ENCODE measurements at places on chromosomes 5 and 9.

DNA sequence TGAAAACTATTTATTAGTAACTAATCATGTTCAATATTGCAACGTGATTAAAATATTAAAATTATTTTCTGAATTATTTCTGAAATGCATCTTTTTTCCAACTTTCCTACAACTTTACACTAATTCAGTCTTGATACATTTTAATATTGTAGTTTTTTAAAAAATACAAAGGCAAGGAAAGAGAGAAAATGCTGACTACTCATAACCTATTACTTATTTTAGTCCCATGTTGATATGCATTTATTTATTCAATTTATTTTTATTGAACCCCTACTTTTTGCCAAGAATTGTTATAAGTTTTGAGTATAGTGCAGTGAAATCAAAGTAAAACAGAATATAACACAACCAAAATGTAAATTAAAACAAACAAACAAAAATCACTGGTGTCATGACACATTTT, 978.2 kb downstream of the CDH9 start:
- DNase-seq = no peak
- no peak overlapping the region for H3K27ac ChIP-seq
- no peak overlapping the region for H3K4me3 ChIP-seq
- H3K4me1 ChIP-seq = no peaks in the 10 kb centered on the region
- no peaks in the 10 kb centered on the region for H3K36me3 ChIP-seq

- DNase-seq = no peak
- H3K27me3 ChIP-seq = no peaks in the 10 kb centered on the region
- no peaks in the 10 kb centered on the region for H3K36me3 ChIP-seq
- no peak overlapping the region for H3K4me3 ChIP-seq
- no peaks in the 10 kb centered on the region for H3K4me1 ChIP-seq
- no peak overlapping the region for H3K27ac ChIP-seq
Measured at GRCh38 chr5:123813937-123814624, 302.1 kb downstream of the CSNK1G3 start.

GRCh38 chr5:125293223-125293622, 546.8 kb upstream of the ZNF608 start:
- H3K4me1 ChIP-seq = no peaks in the 10 kb centered on the region
- DNase-seq = no peak
- H3K27ac ChIP-seq = no peak overlapping the region
- no peaks in the 10 kb centered on the region for H3K27me3 ChIP-seq
- no peaks in the 10 kb centered on the region for H3K36me3 ChIP-seq
- H3K4me3 ChIP-seq = no peak overlapping the region

- no peak overlapping the region for H3K4me3 ChIP-seq
- H3K36me3 ChIP-seq = no peaks in the 10 kb centered on the region
- no peaks in the 10 kb centered on the region for H3K27me3 ChIP-seq
- DNase-seq = no peak
- H3K27ac ChIP-seq = peak overlapping the region; percentile 29
Measured at GRCh38 chr9:22065431-22066200, 56.5 kb upstream of the CDKN2B start.

DNA sequence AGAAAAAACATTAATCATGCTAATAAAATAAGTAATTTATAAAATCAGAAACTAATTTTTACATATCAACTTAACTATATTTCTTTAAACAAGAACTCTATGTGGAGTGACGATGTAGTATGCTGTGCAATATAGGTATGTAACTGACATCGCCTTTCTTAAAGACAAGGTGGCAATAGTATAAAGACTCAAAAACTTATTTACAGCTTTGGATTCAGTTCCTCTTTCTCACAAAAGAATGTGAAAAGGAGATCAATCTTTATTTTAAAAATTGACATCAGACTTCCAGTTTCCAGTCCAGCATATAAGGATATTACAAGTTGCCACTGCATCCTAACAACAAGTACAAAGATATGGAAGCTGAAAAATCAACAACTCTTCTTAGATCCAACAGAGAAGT, 260.3 kb downstream of the TRIM36 start:
- no peaks in the 10 kb centered on the region for H3K4me1 ChIP-seq
- H3K27ac ChIP-seq = no peak overlapping the region
- no peak for DNase-seq
- no peaks in the 10 kb centered on the region for H3K36me3 ChIP-seq

- H3K27ac ChIP-seq = no peak overlapping the region
- no peak for DNase-seq
- H3K4me1 ChIP-seq = no peaks in the 10 kb centered on the region
- H3K27me3 ChIP-seq = peaks cover 3% of the 10 kb centered on the region
Measured at GRCh38 chr9:130927995-130928900, 10.8 kb downstream of the FIBCD1 start.

DNA sequence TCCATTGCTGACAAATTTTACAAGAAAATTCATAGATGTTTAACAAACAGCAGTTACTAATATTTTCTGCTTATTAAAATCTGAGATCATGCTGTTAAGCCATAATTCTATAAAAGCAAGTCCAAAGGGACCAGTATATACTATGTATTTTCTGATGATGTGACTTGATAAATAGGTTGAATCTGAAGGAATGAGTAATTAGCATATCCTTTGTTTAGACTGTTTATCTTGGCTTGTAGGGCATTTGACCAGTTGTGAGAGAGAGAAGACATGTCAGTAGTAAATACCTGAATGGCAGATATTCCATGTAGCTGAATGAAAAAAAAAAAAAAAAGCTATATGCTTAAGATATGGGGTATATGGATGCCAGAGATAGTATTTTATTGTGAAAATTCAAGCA, 14.6 kb downstream of the CPEB4 start:
- no peaks in the 10 kb centered on the region for H3K27me3 ChIP-seq
- no peaks in the 10 kb centered on the region for H3K36me3 ChIP-seq
- no peak overlapping the region for H3K4me3 ChIP-seq
- DNase-seq = no peak

GRCh38 chr5:149730620-149731331, 666 bp downstream of the PPARGC1B start:
- H3K4me1 ChIP-seq = no peaks in the 10 kb centered on the region
- H3K36me3 ChIP-seq = no peaks in the 10 kb centered on the region
- peak; percentile 8 for DNase-seq
- no peaks in the 10 kb centered on the region for H3K27me3 ChIP-seq

- H3K4me3 ChIP-seq = no peak overlapping the region
- no peaks in the 10 kb centered on the region for H3K27me3 ChIP-seq
- peaks cover 17% of the 10 kb centered on the region for H3K4me1 ChIP-seq
- no peak overlapping the region for H3K27ac ChIP-seq
- DNase-seq = no peak
- no peaks in the 10 kb centered on the region for H3K36me3 ChIP-seq
Measured at GRCh38 chr5:176559683-176560082, 10.5 kb downstream of the CDHR2 start.

DNA sequence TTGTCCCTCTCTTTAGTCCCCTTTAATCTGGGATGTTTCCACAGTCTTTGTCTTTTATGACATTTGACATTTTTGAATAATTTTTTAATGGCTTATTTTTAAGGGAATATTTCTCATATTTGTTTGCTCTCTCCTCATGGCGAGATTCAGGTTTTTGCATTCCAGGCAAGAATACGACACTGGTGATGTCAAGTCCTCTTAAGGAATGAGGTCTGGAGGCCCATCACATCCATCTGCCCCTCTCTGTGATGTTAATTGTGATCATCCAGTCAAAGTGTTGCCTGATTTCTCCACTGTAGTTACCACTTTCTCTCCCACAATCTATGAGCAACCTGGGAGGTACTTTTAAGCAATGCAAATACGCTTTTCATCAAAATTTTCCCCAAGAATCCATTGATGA, 193.2 kb downstream of the MAST4 start:
- H3K27me3 ChIP-seq = peaks cover 3% of the 10 kb centered on the region
- no peaks in the 10 kb centered on the region for H3K4me1 ChIP-seq
- no peaks in the 10 kb centered on the region for H3K36me3 ChIP-seq

GRCh38 chr5:81779125-81779915, 28.4 kb upstream of the SSBP2 start:
- H3K4me3 ChIP-seq = peak overlapping the region; percentile 52
- H3K27ac ChIP-seq = peak overlapping the region; percentile 58
- no peaks in the 10 kb centered on the region for H3K27me3 ChIP-seq
- no peak for DNase-seq

DNA sequence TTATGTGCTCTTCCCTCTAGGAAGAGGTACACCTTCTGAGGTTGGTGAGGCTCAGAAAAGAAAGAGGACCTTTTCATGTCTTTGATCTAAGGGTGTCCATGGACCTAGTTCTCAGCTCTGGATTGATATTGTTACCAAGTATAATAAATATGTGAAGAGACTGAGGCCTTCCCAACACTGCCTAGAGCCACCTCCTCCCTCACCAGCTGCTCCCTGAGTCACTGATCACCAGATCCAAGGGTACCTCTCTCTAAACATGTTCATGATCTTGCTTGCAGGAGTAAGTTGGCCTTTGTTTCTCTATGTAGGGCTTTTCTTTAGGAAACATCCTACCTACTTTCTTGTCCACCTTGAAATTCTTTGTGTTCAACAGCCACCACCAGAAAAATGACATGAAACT, 218.8 kb upstream of the ADRA1B start:
- H3K4me1 ChIP-seq = no peaks in the 10 kb centered on the region
- no peaks in the 10 kb centered on the region for H3K27me3 ChIP-seq
- H3K36me3 ChIP-seq = no peaks in the 10 kb centered on the region

DNA sequence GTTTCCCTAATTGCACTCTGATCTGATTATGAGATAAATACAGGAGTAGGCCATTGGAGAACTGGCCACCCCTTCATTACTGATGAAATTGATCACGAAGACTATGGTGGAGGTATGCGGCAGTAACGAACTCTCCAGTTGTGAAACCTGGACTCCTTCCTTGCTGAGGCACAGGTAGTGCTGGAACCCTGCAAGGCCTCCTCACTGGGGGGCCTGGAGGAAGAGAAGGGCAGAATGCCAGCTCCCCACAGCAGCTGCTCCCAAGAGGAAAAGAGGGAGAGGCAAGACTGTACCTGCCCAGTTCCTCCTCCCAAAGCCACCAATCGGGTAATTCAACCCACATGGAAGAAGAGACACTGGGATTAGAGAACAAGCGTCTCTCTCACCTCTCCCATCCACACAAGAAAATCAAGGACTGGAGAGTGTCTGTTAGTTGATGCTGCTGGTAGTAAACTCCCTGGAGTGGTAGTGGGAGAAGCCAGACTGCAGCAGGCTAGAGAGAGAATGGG, 19.1 kb upstream of the TRIO start:
- H3K36me3 ChIP-seq = no peaks in the 10 kb centered on the region
- H3K27me3 ChIP-seq = no peaks in the 10 kb centered on the region
- no peaks in the 10 kb centered on the region for H3K4me1 ChIP-seq
- H3K27ac ChIP-seq = no peak overlapping the region

DNA sequence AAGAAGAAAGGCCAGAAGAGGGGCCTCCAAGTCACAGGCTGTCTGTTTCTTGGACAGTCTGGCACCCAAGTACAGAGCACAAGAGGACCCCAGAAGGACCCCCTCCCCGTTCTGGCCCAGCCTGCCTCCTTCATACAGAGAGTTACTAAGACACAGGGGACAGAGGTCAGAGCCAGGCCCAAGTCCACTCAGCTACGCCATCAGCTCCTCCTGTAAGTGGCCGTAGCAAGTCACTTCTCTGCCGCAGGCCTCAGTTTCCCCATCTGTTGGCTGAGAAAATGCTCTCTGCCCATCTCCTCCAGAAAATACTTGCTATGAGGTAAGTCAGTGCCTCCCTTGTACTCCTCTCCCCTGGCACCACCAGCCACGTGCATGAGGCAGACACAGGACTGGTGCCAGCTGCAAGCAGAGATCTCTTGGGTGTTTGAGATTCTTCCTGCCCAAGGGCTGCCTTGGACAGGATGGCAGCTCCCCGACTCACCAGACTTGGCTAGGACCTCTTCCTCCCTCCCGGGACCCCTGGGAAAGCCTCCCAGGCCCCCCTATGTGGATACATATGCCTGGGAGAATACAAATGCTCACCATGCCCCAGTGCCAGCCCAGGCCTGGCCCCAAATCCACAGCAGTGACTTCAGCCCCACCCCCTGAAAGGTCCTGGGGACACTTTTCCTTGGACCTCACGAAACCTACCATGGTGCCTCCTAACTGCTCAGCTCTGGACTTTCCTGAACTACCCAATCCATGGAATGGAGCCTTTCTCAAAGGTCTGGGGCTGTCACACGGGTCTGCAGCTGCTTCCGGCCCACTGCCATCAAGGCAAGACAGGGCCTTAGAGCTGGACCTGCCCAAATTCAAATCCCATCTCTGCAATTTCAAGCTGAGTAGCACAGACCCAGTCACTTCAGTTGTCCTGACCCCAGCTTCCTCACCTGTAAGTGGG, 5.1 kb downstream of the EEIG1 start:
- peak overlapping the region; percentile 87 for H3K4me3 ChIP-seq
- peaks cover 3% of the 10 kb centered on the region for H3K36me3 ChIP-seq
- H3K4me1 ChIP-seq = peaks cover 74% of the 10 kb centered on the region
- no peaks in the 10 kb centered on the region for H3K27me3 ChIP-seq
